ENCODE measurements at places on chromosomes 5 and 9.
A peak's percentile ranks its signal among the peaks of the same experiment; 100 is the strongest.

DNA sequence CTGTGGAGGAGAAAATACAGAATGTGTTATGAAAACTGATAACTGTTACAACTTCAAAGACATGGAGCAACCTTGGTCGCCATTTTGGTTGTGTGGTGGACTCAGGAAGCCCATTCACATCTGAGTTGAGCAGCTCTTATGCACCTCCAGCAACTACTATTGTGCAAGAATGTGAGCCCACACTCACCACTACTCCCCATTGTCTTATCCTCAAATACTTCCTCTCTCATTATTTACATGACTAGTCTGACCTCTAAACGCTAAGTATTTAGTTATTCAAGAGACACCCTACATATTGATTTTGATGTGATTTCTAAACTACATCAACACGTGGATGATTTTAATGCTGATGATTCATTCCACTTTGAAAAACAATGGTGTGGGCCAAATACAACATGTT lies 516.6 kb upstream of the CLINT1 start:
- DNase-seq: no peak

- DNase-seq: no peak
Measured at GRCh38 chr5:16794269-16794913, 141.7 kb downstream of the MYO10 start.

- no peak for DNase-seq
Measured at GRCh38 chr5:166329149-166329800, 1962.2 kb upstream of the WWC1 start.

DNA sequence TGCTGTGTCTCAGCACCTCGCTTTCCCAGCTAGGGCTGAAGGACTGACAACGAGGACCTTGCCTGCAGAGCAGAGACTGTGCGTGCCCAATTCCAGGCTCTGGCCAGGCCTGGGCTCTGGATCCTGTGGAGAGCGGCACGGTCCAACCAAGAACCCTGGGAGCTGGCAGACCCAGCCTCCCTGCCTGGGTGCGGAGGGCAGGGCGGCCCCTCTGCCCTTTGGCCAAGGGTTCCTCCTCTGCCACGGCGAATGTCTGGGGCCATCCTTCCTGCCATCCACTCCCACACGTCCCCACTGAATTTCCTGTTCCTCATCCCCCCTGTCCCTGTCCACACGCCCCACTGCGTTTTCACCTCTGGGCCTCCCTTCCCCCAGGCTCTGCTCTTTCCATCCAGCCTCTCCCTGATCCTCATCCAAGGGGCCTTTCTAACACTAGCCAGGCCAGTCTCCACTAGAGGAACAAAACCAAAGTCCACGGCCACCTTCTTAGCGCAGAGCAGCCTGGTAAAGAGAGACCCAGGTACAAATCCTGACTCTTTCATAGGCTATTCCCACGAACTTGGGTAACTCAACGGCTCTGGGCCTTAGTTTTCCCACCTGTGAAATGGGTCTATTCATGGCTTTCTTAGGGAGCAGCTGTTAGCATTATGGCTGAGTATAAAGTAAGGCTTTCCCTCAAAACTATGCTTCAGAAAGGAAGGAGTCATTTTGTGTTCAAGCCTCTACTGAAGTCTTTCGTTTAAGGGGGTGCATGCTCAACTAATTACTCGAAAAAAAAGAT lies 95.5 kb upstream of the PHYKPL start:
- no peak for DNase-seq

GRCh38 chr5:138807182-138807581 lies 54.0 kb downstream of the CTNNA1 start:
- no peak for DNase-seq

DNA sequence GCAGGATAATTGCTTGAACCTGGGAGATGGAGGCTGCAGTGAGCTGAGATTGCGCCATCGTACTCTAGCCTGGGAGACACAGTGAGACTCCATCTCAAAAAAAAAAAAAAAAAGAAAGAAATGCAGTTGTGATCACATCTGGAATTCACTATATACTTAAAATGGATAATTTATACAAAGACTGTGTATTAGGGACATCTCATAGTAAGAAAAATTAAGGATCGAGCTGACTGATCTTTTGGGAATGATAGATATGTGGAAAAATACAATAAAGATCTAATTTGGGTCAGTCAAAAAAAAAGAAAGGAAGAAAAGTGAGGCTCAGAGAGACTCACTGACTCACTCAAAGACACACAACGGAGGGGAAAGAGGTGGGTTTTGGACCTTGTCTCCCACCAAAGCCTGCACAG lies 73.2 kb upstream of the STXBP1 start:
- DNase-seq: no peak

DNA sequence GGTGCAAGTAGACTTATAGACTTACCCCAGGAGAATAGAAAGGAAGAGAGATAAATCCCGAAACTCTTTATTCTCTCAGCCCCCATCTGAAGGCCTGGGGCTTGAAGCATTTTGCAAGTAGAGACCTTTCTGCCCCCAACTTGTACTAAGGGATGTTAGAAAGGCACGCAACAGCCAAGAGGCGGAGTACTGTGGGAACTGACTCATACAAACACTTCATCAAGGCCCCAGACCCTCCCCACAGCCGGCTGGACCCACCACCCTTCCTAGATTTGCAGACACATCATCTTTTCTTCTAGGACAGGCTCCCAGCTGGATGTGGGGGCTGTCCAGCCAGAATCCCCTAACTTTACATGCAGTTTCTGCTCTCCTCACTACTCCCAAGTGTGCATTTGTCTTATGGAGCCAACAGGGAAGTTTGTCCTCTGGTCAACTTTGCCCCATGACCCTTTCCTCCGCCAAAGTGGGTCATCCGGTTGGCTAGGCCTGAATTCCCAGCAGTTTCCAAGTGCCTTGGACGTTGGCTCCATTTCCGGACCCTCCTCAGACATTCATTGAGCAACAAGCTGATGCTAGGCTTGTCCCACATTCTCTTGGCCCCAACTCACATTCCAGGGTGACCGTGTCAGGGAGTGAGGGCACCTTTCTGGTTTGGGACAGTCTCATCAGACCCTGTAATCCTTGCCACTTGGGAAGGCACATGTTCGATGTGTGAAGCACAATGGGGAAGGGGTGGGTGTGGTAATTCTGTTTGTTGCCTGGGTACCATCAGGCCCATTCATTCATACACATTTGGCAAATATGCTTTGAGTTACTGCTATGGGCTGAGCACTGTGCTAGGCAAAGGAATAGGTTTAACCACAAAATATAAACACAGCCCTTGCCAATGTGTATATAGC lies 64.6 kb downstream of the ABLIM3 start:
- DNase-seq: peak; percentile 29

DNA sequence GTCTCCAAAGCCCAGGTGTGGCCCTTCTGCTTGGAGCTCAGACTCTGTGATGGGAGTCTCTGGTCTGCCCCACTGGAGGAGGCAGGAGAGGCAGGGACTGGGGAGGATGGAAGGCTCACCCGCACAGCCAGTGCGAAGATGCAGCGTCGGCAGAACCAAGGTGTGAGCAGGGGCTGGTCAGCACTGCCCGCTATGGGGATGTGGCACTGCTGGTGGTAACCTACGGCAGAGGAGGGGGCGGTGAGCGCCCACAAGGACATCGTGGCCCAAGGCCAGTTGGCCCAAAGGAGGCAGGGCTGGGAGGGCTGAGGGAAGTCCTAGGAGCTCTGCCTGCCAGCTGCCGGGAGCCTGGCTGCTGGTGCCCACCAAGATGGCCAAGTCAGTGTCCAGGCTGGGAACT lies 7.3 kb downstream of the PHF19 start:
- no peak for DNase-seq

DNA sequence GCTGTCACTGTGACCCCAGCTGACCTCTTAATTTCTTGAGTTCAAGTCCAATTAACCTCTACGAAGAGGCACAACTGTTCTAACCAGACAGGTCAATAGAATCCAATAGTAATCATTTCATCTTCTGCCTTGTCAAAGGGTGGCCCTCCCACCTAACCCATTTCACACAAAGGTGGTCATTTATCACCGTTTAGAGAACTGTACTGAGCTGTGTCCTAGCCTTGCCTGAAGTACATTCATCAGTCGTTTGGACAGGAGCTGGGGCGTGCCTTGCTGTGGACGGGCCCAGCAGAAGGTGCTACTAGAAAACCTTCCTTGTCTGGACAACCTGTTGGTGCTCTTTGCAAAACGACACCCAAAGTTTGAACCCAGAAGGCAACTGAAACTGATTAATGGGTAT lies 605.4 kb downstream of the ISL1 start:
- DNase-seq: no peak

- no peak for DNase-seq
Measured at GRCh38 chr9:121368138-121368522, 1.9 kb downstream of the STOM start.

DNA sequence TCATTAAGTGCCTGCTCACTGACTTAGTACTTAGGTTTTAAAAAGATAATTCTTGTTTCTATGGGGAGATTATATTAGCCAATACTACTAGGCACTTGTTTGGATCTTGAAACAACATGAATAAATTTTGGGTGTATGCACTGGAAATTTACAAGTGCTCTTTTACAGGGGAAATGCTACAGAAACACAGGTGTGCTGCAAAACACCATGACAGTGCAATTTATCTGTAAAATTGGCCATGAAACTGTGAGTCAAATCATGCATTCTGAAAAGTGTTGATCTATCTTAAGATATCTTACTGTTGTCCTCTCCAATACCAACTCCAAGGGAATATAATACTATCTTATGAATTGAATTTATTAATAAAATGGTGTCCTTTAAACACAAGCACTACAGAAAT lies 12.1 kb upstream of the PCDHB1 start:
- no peak for DNase-seq

DNA sequence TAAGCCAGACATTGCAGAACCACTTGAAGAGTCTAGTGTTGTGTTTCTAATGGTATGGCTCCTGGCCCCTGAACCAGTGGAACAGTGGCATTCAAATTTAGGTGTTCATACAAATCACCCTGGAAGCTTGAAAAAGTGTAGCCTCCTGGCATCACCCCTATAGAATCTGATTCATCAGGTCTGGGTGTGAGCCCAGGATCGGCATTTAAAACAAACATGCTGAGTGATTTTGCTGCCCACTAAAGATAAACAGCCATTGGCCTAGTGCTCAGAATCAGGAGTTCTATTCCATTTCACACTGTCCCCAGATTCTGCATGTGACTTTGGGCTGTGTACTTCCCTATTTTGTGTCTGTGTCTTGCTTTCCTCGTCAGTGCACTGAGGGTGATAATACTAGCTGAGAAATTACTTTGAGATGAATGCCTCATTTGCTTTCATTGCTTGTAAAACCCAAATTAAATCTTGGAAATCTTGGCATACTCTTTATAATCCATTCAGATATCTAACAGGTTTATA lies 241.5 kb upstream of the CLINT1 start:
- no peak for DNase-seq

DNA sequence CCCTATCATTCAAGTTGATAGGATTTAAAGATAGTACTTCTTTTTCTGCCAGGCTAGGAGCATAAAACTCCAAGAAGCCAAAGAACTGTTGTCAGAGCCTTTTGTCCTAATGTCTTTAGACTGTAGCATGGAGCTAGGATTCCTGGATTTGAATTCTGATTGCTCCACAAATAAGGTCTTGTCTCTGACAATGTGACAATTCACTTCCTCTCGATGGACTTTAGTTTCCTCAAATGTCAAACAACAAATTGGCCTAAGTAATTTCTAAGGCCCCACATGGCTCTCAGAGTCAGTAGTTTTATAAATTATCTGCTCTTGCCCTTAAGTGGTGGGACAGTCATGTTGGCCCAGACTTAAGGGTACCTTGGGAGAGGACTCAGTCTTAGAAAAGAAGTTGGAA lies 36.7 kb downstream of the RFK start:
- DNase-seq: no peak

- no peak for DNase-seq
Measured at GRCh38 chr5:83632874-83633273, 87.8 kb downstream of the HAPLN1 start.

DNA sequence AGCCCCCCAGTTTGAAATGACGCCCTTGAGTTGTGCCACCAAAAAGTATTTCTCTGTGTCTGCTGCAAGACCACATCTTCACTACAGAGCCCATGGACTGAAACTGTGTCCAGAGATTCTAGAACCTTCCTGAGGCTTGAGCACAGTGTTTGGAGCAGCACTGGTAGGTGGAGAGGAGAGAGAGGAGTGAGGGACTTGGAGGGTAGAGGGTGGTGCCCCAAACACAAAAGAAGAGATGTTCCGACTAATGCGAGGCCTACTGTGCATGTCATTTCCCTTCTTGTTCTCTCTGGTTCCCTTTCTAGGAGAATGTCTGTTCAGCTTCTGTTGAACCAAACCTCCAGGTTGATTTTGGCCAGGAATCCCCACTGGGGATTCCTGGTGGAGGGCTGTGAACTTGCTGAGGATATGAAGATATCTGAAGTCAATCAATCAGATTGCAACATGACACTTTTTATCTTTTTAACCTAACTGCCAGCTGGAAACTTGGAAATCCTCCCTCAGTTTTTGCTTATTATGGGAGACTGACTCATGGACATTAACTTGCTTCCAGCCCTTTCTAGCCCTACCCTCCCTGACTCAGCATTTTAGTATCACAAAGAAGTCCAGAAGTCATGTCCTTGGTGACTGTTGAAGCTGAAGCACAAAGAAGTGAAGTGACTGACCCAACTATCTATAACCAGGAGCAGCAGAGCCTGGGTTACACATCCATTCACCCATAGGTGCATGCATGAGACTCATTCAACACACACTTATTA lies 154.5 kb downstream of the NR3C1 start:
- peak; percentile 15 for DNase-seq

- no peak for DNase-seq
Measured at GRCh38 chr9:109894921-109895758, 115.1 kb downstream of the PALM2AKAP2 start.

GRCh38 chr5:178356431-178356872 lies 123.8 kb upstream of the PHYKPL start:
- DNase-seq: no peak

DNA sequence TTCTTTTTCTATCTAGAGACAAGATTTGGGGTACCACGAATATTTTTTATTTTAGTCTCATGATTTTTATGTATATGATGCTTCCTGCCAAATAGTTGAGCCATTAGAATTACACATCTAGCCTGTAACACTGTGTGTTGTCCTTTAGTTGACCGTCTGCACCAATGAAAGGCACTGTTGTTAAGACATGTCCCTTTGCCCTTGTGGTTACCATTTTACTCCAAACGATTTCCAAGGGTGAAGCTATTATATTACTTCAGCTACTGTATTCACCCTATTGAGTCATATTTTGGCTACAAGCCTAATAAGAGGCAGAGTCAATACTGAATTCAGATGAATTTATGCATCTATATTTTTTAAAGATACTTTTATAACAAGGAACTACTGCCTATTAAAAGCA lies 207.6 kb downstream of the CETN3 start:
- DNase-seq: no peak

GRCh38 chr5:80141147-80141671 lies 106.1 kb downstream of the THBS4 start:
- no peak for DNase-seq

DNA sequence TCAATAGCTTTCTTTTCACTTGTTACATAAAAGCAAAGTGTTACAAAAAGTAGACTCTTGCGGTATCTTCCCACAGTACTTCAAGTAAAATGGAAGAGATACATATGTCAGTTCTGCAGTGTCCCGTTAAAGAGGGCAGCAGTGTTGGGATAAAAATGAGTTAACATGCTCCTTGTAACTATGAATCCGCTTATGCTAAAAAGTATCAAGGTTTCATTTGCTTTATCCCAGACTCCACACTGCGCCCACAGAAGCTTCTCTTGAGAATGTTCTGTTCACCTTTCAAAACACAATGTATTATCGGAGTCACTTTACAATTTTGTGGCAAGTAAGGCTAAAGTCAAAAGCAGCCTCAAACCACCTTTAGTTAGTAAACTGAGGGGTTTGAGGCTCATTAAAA lies 790 bp downstream of the PTAR1 start:
- no peak for DNase-seq
